ENCODE measurements at places on chromosomes 2 and 18.

GRCh38 chr2:40937284-40937683 lies 485.4 kb upstream of the SLC8A1 start:
- no peak for DNase-seq

DNA sequence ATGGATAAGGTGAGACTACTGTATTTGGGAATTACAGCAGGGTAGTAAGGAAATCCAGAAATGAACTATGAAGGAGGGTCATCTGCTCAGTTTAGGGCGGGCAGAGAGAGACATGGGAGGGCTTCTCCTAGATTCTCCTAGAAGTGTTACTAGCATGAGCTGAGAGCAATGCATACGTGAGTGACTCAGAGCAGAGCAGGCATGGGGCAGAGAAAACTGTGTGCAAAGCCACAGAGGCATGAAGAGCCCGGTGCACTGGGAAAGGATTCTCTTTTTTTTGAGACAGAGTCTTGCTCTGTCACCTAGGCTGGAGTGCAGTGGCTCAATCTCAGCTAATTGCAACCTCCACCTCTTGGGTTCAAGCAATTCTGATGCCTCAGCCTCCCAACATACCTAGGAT lies 116.2 kb downstream of the SOCS6 start:
- no peak for DNase-seq

DNA sequence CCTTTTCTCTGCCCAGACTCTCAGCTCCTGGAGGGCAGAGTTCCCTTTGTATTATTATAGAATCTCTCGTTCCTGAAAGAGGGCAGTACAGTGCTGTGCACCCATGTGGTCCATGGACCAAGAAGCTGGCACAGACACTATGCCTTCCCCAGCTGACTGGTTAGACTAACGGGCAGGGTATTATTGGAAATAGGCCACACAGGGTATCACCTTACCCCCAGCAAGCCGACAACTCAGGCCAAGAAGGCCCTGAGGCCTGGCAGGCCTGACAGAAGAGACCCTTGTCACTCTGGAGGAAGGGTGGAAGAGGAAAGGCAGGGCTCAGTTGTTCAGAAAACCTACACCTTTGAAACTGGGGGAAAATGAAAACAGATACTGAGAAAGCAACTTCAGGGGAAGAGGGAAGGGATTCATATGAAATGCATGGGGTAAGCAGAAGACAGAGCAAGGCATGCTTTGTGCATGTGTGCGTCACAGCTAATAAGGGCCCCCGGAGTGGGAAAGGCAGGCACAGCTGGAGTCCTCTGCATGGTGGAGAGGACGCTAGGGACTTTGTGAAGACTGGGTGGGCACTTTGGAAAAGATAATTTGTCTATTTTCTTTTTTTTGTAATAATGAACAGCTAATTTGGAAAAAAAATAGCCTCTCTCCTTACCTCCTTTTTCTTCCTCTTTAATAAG lies 476.8 kb upstream of the CELF4 start:
- no peak for DNase-seq

GRCh38 chr2:41510108-41510507 lies 537.7 kb upstream of the PKDCC start:
- DNase-seq = no peak

GRCh38 chr2:119122663-119123062 lies 35.9 kb downstream of the C1QL2 start:
- no peak for DNase-seq

DNA sequence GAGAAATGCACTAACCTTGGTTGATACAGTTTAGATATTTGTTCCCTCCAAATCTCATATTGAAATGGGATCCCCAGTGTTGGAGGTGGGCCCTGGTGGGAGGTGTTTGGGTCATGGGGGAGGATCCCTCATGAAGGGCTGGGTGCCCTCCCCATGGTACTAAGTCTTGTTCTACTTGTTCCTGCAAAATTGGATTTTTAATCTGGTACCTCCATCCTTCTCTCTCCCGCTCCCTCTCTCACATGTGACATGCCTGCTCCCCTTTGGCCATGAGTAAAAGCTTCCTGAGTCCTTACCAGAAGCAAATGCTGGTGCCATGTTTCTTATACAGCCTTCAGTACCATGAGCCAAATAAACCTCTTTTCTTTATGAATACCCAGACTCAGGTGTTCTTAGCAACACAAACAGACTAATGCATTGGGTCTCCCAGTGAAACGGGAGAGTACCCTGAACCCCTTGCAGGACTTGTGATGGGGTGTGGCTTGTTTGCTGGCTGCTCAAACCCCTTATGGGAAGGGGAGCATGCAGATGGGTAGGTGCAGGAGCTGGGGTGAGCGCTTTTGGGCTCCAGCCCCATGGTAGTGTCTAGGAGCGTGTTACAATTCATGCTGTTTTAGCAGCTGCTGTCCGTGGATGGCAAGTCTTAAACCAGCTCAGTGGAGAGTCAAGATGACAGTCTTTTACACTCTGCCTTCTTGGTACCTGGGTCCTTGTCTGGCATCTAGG lies 27.2 kb downstream of the FAHD2B start:
- DNase-seq = no peak
